ENCODE measurements at places on chromosomes 4 and X.

DNA sequence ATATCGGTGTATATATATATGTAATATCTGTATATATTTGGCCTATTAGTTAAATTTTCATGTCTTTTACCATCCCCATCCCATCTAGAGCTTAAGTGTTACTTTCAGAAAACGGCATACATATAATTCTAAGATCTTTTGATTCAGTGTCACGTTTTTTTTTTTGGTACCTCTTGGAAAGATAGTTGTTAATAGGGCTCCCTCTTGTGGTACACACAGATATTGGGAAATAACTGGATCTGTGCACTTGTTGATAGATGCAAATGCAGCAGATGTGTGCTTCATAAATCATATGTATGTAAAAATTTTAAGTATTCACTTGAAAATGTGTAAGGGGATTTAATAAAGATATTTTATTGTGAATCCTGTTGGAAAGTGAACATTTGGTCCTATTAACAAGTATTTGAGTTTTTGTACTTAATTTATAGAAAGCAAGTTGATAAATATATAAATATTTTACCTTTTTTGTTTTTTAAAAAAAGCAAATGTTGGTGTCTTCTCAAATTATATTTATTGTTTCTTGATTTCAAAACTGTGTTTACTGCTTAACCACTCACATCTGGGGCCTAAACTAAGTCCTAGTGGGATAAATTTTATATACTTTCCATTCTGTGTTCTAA lies 74.7 kb downstream of the PAQR3 start:
- DNase-seq = no peak

GRCh38 chr4:147754037-147754445 lies 22.2 kb downstream of the ARHGAP10 start:
- no peak for DNase-seq

GRCh38 chr4:48906206-48907173 lies at the start of gene OCIAD2:
Gene OCIAD2 (minus strand): TSS chr4:48906774. CDS start chr4:48904549, 2,225 bp downstream.
- DNase-seq = peak; percentile 80

DNA sequence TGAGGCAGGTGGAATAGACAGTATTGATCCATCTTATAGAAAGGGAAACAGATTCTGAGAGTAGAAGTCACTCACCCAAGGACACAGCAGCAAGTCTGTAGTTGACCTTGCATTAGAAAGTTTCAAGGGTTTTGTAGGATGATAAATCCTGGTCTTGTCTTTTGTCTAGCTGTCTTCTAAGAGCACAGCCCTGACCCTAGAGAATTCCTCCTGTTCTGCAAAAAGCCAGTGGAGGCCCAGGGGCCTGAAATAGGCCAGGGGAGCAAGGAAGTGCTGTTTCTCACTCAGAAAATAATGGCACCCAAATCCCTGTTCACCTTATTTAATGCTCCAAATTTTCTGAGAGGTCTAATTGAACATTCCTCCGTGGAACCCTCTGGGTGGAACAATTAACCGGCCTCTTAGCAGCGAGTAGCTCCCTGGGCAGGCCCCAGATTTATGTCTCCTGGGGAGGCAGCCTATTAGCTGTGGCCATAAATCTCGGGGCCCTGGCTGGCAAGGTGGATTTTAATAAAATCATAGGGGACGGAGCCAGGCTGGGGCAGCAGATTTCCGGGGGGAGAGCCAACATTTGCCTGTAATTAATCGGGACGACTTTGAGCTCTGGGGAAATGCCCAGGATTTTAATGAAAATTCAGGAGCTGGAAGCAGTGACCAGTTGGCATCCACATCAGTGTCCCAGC lies 49.2 kb upstream of the MSX1 start:
- DNase-seq = no peak

DNA sequence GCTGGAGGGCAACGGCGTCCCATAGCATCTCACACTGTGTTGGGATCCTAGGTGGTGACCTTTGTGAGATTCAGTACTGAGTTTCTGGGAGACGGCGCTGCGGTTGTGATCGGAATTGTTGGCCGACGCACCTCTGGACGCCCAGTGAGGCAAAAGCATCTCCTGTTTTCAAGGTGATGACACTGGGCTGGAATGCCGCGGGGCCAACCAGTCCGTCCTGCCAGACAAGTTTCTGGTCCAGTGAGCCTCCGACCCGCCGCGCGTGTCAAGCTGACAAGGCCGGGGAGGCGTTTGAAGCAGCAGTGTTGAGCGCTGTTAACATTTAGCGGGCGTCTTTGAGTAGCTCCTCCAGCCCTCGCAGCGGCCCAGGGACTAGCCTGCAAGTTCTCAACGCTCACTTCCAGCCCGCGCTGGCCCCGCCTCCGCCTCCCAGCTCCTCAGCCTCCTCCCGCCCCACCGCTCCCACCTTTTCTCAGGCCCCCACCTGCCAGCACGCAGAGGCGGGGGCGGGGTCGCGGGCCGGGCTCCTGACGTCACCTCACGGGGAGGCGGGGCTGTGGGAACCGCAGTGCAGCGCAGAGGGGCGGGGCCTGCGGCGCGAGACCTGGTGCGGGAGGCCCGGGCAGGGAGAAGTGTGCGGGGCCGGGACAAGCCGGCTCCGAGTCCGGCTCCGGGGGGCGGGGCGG lies 482 bp upstream of the CDS1 start:
- peak; percentile 91 for DNase-seq

DNA sequence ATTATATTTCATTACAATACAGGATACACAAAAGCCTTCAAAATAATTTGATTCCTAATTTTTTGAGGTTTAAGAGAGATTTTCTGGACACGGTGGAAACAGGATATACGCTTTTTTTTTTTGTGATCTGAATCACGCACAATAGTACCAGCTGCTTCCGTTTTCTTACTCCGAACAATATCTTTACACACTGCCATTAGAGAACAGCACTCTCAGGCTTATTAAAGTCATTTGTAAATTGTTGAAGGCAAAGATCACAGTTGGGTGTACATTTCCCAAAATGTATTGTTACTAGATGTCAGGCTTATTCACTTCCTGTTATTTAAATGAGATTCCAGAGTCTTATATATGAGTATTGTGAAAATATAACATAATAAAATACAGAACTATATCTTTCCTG lies 71.5 kb downstream of the TMEM47 start:
- no peak for DNase-seq

GRCh38 chrX:47802589-47802988 lies 34.1 kb upstream of the ZNF81 start:
- DNase-seq = no peak

- DNase-seq = no peak
Measured at GRCh38 chr4:151865312-151865711, 104.5 kb upstream of the GATB start.

GRCh38 chrX:40542208-40542607 lies 38.6 kb upstream of the ATP6AP2 start:
- no peak for DNase-seq

- DNase-seq = no peak
Measured at GRCh38 chr4:169184236-169184635, 86.5 kb downstream of the SH3RF1 start.

GRCh38 chr4:7462509-7462971 lies 27.8 kb upstream of the PSAPL1 start:
- DNase-seq = no peak

DNA sequence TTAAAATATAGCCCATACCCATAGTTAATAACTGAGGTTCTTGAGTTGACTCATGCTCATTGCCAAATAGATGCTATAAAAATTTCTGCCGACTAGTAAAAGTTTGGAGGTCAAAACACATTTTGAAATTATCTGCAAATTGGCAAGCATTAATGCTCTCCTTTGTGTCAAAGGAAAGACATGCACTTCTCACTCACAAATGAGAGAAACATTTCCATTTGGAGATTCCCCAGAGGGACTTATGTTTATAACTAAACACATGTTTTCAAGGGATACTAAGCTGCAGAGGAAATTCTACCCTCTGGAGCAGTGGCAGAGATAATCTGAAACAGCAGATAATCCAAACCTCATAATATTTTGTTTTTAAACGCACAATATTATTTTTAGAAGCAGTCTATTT lies 45.7 kb upstream of the CCDC160 start:
- no peak for DNase-seq

GRCh38 chr4:31020363-31020762 lies 300.2 kb downstream of the PCDH7 start:
- no peak for DNase-seq

All from stimulated activated CD4-positive, alpha-beta T cell treated with anti-CD3 and anti-CD28 coated beads, Interleukin-4, amount 100 ng/mL, for 1 hour (primary cell).